ENCODE measurements at places on chromosomes 5 and 9.

DNA sequence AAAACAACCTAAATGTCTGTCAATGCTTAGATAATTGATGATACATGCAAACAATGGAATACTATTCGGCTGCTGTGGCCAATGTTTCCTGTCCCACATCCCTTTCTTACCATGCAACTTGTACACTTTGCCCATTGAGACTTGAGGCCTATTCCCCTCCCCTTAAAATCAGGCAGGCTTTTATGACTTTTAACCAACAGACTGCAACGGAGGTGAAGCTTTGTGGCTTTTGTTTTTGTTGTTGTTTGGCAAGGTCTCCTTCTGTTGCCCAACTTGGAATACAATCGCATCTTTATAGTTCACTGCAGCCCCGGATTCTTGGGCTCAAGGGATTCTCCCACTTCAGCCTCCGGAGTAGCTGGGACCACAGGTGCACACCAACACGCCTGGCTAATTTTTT is 5.8 kb upstream of the SLC26A2 start:
- DNase-seq, result no peak

- no peak for DNase-seq
Measured at GRCh38 chr5:141914199-141914743, 9.4 kb upstream of the DELE1 start.

GRCh38 chr9:126335837-126336735 is 9.5 kb downstream of the MVB12B start:
- DNase-seq, result no peak

DNA sequence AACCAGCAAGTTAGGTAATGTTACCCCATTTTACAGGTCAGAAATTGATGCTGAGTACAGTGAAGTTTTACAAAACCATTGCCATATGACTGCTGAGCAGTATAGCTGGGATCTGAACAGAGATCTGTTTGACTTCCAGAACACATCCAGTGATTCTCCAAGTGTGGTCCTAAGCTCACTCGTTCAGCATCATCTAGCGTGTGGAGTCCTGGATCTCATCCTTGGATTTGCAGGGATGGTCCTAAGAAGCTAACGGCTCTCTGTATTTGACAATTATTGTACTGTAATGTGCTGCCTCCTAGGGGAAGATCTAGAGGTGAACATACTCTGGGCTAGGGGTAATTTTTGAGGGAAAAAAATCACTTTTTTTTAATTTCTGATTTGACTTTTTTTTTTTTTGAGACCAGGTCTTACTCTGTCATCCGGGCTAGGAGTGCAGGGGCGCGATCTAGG is 1.4 kb downstream of the SLC26A2 start:
- no peak for DNase-seq

DNA sequence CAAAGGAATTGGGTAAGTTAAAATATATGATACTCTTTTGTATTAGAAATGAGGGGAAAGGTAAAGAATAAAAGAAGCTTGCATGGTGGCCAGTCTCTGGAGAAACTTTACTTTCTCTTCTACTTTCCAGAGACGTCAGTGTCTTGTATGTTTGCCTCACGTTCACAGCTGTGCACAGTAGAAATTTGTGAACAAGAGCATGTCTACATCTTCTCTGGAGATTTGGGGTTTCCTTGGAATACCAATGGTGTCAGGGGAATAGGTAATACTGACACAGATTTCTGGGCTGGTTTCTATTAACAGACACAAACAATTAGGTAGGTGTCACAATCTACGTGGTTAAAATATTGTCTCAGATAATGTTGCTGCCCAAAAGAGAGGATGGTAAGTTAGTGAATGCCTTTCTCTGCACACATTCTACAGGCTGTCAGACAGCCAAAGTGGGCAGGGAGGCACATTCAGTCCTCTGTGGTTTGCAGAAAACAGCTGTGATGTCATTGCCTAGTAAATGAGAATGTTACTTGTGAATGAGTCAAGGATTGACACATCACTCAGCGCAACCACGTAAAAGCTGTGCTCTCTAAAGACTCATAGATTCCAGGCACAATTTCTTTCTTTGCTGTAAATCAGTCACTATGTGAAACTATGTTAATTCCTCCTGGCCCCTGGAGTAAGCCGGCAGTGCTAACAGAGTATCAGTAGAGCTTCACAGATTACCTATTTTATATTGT is 397.1 kb downstream of the MAN2A1 start:
- DNase-seq, result no peak

- DNase-seq, result no peak
Measured at GRCh38 chr5:156835905-156836304, 14.2 kb upstream of the PPP1R2B start.

- DNase-seq, result no peak
Measured at GRCh38 chr9:27367175-27367798, 70.3 kb upstream of the EQTN start.

DNA sequence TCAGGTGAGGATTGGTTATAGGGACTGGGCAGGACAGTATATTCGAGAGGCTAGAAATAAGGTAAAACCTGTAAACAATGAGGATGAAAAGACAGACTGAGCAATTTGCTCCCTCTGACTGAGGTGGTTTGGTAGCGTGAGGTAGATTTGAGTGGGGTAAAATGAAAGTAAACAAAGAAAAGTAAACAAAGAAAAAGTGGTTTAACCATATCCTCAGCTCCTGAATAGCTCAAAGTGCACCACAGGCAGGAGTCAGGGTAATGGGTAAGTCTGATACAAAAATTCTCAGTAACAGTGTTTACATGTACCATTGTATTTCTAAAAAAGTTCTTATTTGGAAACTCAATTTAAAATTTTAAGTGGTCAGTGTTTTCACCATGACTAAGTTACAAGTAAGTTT is 203.1 kb upstream of the ARRDC3 start:
- DNase-seq, result no peak

DNA sequence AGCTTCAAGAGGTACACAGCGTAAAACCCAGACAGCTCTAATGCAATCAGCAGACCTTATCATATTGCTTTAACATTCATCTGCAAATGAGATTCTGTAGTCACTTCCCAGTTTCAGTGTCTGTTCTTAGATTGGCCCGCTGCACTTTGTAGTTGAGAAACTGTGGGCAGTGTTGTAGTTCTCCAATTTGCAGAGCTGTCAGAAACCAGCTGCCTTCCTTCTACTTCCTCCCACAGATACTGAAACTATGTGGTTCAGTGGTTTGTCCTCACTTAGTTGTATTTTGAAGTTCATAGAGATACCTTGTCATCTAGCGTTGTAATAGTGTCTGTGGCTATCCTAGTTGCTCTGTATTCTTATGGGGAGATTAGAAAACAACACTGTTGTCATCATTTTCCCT is 39.6 kb upstream of the TRIM36 start:
- no peak for DNase-seq

GRCh38 chr9:26310294-26310693 is 582.3 kb downstream of the CAAP1 start:
- DNase-seq, result no peak

DNA sequence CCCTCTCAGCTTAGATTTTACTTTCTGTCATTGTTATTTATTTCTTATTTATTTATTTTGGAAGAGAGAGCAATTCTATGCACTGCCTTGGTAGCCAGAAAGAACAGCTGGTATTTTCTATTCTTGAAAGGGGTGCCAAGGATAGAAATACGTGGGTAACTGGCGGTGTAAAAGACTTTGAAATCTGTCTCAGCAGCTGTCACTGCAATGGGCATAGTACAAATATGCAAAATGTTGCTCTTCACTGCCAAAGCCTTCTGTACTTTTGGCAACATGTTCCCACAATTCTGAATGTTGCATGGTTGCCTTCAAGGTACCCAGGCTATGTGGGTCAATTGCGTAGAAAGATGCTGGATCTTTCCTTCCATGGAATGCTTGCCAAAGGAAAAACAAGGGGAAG is 230.2 kb upstream of the EDIL3 start:
- DNase-seq, result no peak

- no peak for DNase-seq
Measured at GRCh38 chr5:1510151-1510561, 13.6 kb downstream of the LPCAT1 start.

- DNase-seq, result no peak
Measured at GRCh38 chr9:119094086-119094485, 275.1 kb downstream of the BRINP1 start.

GRCh38 chr9:17764306-17764705 is 185.4 kb downstream of the SH3GL2 start:
- no peak for DNase-seq

DNA sequence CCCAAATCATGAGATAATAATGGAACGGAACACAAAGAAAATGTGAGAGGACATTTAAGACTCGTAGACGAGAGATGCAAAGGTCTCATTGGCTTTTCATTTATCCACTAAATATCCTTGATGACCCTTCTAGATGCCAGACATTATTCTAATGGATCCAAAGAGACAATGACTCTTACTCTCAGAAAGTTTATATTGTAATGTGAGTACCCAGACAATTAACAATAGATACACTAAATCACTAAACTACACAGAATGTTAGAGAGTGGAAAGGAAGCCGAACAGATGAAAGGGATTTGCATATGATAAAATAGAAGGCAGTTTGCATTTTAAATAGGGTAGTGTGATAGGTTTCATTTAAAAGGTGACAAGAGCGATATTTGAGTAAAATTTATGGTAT is 973.3 kb downstream of the TAF11L14 start:
- DNase-seq, result no peak

- DNase-seq, result no peak
Measured at GRCh38 chr5:103582364-103582763, 19.8 kb upstream of the NUDT12 start.

GRCh38 chr9:17116400-17116837 is 18.4 kb upstream of the CNTLN start:
- DNase-seq, result no peak

GRCh38 chr5:139881143-139881733 is 85.6 kb downstream of the PSD2 start:
- DNase-seq, result no peak

DNA sequence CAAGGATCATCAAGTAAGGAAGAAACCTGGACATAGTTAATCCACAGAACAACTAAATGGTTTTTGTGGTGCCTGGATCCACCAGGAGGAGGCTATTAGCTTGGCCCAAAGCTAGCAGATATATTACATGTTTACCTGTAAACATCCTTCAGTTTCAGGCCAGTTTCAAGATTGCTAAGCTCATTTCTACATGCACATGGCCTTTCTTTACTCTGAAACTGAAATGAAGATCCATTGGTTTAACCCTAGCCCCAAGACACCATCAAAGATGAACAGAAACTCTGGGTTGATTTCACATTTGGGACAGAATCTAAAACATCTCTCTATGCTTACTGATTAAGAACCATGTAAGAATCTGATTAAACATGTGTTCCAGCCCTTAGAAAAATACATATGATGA is 611.8 kb downstream of the TLE1 start:
- no peak for DNase-seq

GRCh38 chr9:134809292-134809691 is 71.3 kb upstream of the FCN2 start:
- DNase-seq, result no peak

GRCh38 chr9:100277166-100277979 is 75.4 kb downstream of the TEX10 start:
- DNase-seq, result peak; percentile 11

GRCh38 chr5:171595401-171595800 is 176.0 kb downstream of the FGF18 start:
- no peak for DNase-seq

DNA sequence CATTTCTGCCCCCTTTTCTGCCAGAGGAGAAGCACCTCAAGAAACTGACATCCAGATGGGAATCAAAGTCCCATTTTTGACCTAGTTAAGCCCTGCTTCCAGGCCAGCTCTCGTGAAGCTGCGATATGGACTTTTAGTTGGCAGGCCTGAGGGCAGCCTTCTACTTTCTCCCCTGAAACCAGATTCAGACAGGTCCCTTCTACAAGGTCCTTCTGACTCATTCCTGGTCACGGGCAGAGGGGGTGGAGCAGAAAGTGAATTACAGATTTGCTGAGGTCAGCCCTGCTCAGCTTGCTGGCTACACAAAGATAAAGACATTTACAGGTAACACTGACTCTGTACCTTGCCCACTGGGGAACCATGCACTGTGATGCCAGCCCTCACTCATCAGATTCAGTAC is 52.8 kb upstream of the TUT7 start:
- DNase-seq, result no peak

DNA sequence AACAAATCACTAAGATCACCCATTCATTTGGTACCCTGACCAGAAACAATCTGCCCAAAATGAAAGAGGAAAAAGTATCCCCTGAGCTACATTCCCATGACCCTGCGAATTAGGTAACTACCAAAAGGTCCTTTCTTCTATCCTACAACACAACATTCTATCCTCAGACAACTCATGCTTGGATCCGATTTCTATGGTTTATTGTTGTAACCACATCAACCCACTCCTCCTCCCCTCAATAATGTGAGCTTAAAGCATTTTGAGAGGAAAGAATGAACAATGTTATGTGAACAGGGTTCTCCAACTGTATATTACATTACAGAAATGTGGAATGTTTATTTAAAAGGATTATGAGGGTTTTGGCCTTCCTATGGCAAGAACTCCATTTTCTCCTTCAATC is 4.0 kb downstream of the SLC35D2 start:
- no peak for DNase-seq

All from HS-27A (cell line).